ENCODE measurements at places on chromosomes 13 and 19.

- DNase-seq: no peak
Measured at GRCh38 chr19:40332669-40333068, 15.5 kb downstream of the C19orf47 start.

DNA sequence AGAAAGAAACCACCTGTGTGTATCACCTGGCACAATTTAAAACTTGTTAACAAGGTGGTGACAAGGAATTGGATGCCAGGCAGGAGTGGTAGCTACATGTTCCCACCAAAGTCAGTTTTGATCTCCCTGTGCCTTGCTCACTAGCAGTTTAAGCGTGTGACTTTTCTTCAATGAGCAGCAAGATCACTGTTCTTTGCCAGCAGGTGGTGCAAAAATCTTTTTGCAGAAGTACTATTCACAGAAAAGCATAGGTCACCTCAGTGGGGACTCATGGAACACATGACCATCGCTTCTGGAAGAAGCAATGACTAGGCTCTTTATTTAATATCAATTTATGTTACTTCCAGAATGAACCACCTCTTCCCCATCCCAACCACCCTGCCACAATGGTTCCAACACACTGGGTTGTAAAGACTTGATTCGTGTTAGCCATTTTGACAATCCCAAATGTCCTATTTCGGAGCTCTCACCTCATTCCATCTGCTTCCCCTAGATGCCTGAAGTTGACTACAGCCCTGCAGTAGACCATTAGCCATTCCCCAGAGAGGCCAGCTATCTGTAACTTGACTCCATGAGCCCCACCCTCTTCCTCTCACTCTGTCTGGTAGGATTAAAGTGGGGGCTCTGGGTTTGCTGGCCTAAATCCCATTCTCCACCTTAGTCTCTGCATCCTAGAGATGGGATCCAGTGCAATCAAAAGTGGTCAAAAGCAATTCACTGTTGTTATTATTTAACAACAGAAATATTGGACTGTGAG lies 59.1 kb upstream of the TNFRSF19 start:
- DNase-seq: peak; percentile 78

DNA sequence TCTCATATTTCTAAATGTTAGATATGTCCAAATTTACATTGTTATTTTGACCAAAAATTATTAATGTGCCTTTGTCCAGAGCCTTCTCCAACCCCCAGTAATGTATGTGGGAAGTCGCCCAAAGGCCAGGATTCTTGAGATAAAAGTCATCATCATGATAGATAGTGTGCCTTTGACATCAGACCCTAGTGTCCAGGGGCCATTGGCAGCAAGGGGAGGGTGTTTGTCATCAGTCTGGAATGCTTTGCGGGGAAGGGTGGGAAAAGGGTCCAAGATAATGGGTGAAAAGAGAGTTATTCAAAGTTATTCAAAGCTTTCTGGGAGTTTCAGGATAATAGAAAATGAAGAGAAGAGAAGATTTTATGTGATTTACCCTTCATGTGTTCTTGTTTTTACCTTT lies 909.5 kb upstream of the GPC6 start:
- DNase-seq: peak; percentile 63

DNA sequence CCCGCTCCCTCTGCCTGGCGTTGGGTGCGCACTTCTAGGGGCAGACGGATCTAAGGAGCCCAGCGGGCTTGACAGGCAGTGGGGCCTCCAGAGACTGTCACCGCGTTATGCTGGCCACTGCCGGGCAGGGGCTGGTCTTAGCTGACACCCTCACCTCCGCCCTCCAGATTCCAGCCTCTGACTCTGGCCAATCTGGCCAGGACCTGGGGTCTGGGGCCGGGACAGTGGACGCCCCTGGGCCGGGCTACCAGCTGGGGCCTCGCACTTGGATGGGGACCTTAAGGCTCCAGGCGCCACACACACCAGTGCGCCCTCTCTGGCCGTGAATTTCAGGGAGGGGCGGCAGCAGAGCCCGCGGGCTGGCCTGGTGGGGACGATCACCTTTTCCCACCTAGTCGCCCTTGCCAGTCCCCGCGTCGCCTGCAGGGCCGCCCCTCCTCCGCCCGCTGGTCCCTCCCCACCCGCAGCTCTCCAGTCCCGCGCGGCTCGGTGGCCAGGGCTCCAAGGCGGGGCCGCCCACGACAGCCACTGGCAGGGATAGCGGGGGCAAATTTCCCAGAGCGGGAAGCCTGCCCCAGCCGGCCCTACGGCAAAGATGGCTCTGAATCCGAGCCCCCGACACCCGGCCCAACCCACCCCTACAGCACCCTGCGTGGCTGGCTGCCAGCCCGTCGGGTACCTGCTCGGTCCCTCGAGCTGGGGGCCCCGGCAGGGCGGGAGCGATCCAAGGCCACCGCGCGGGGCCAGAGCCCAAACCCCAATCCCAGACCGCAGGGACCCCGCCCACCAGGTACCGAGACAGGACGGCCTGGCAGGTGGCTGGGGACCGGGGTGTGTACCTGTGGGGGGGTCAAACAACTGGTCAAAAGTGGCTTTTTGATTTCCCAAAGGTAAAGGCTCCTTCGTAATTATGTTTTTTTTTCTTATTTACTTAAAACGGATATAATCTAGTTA lies 6.1 kb upstream of the ZNF98 start:
- DNase-seq: no peak

DNA sequence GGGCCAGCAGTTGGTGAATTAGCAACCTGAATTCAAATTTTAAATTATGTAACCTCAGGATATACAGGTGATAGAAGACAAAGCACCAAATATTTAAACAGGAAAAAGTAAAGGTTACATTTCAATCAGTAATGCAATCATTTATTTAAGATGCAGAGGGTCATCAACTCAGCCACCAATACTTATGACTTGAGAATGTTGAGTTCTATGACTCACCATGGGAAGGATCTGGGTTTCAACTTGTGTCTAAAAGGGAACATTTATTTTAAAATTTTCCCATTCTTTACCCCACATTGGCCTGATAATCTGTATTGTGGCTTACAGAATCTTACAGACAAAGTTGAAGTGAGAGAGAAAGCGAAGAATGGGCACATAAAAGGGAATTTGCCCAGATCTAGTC lies 418.0 kb downstream of the NDFIP2 start:
- DNase-seq: no peak

DNA sequence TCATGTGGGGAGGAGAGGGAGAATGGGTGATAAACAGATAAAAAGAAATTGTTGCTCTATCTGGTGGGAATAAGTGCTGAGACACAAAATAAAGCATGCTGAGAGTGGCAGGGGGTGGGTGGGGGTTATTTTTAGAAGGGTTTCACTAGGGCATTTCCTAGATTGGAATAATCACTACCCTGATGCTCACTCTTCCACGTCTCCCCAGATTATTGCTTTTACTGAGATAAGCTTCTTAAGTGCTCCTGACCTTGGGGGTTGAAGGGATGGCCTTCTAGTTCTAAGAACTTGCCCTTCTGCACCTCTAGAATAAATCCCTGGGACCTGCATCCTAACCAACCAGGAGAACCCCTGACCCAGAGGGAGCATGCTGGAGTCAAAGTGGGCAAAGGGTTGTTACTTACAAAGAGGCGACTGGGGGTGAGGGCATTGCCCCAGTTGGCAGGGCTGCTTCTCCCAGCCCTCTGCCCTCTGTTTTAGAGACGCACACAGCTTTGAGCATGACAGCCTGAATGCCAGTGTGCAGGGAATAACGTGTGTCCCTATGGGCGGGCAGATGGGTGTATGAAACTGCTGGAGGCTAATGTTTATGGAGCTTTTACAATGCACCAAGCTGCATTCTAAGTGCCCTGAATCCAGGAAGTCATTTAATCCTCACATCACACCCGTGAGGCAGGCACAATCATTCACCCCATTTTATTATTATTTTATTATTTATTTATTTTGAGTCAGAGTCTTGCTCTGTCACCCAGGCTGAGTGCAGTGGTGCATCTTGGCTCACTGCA lies 743 bp downstream of the RDH8 start:
- DNase-seq: no peak
